A549 (cell line): ENCODE measurements at places on chromosomes 11 and 22. TPM values are rescaled to one million over a fixed set of nuclear protein-coding genes. Genes with fewer than 3 reads are reported as not detected.

Gene SLC43A3
- 0.12 to 0.22 TPM (median 0.13 TPM) in 3 replicates for polyA plus RNA-seq

GRCh38 chr22:46797355-46797754, 34.9 kb downstream of the TBC1D22A start:
- peak; percentile 64 for DNase-seq

DNA sequence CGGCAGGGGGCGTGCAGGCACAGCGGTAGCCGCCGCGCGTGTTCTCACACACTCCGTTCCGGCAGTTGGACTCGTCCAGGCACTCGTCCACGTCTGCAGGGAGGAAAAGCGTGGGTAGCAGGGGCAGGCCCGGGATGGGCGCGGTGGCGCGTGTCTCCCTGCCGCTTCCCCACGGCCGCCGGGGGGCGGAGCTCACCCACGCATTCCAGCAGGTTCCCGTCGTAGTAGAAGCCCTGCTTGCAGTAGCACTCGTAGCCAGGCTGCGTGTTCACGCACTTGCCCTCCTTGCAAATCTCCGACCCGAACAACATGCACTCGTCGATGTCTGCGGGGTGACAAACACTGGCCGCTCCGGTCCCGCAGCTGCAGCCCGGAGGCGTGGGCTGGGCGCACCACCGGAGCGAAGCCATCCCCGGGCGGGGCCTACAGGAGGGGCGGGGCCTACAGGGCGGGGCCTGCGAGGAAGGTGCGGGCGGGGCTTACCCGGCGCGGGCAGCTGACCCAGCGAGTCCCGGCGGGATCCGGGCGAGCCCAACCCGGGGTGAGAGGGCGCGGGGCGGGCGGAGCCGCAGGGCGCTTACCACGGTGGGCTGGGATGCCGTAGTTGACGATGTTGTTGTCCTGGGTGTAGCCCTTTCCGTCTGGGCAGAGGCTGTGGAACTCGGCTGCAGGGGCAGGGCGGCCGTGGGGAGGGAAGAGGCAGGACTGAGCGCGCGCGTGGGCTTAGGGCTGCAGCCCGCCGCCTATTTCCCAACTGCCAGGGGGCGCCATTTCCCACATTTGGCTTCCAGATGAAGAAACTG, 15.6 kb downstream of the SCYL1 start:
- peak; percentile 90 for DNase-seq

DNA sequence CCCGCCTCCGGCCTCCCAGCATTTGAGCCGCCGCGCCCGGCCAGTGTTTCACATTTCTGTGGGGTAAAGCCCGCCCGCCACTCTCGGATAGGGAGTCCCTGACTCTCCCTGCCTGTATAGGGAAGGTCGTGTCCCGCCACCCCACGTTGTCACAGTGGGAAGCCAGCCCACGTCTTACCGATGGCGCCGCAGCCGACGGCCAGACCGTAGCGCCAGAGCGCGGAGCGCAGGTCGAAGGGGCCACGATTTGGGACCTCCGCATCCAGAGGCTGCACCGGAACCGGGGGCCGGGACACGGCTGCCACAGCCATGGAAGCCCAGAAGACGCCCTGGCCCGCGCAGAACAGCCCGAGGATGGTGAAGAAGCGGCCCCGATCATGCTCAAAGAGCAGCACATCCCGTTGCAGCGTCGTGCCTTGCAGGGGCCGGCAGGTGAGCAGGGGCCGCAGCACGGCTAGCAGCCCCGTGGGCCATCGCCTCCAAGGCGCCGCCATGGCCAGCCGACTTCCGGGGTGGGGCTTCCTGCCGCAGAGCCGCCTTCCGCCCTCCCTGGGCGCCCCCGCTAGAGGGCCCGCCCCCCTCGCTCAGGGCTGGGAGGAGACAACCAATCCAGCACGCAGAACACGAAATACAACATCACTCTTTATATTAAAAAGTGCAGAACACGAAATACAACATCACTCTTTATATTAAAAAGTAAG, at the start of gene TMEM223:
TMEM223 (minus strand) TSS at position 506 of the 701 bp plus-strand sequence; CDS start at position 494, 12 bp downstream.
- DNase-seq = peak; percentile 79

DNA sequence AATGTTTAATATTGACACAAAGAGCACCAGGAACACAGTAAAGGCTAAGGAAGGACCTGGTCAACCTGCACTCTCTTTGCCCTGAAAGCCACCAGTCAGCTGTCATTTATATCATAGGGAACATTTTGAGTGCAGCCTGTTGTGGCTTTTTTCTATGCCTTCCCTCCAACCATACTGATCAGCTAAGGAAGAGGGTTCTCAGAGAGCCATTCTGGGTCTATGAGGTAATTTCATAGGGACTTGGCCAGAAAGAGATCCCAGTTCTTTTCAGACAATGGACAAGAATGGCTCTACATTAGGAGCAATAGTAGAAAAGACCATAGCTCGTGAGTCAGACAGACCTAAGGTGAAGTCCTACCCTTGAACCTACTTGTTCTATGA, 132.8 kb downstream of the CCDC34 start:
- DNase-seq = no peak

Gene CLNS1A
- 165 to 182 TPM (median 173 TPM) in 3 replicates for polyA plus RNA-seq

DNA sequence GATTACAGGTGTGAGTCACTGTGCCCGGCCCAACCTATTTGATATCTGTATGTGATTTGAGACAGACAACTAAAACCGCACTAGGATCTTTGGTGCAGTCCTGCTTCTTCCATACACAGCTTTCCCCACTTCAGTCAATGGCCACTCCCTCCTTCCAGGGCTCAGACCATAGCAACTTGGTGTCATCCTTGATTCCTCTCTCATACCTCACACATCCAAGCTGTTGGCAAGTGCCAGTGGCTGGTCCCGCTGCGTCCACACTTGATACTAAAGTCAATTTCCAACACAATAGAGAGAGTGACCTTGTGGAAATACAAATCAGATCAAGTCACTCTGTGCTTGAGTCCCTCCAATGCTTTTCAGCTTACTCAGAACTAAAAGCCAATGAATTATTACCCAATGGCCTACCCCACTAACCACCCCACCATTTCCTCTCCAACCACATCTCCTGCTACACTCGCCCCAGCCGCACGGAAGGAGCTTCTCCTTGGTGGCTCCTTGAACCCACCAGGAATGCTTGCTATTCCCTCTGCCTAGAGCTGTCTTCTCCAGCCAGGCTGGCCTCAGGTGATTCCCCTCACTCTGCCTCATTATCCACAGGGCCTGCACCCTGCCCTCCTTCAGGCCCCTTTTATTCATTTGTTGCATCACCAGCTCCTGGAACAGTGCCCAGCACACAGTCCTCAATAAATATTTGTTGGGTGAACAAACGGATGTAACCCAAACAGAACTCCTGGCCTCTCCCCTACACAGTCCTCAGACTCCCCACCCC, 12.9 kb downstream of the ABTB2 start:
- peak; percentile 90 for DNase-seq

Gene SDHAF2
- polyA plus RNA-seq = 43.1 to 44.4 TPM (median 43.8 TPM) in 3 replicates

DNA sequence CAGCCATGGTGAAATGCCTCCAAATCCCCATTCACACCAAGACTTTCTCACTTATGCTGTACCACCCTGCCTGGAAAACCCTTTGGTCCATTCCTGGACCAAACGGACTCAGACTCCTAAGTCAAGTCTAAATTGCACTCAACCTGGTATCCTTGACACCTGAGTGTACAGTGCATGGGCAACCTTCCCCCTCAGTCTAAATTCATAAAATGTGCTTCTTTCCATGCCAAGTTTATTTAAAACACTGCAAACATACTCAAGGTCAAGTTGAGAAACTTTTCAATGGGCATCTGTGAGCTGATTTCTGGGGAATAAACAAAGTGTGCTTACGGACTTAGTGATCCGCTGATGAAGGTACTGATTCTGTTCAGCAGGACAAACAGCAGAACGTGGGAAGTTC, 26.4 kb downstream of the HIRA start:
- DNase-seq = no peak

Gene MS4A6E
- polyA plus RNA-seq = not detected in 3 replicates

- DNase-seq = peak; percentile 27
Observed at GRCh38 chr11:70466154-70466553, 67.8 kb downstream of the CTTN start.

Gene C11orf86
- polyA plus RNA-seq = 39.7 to 59.6 TPM (median 56.4 TPM) in 3 replicates

- no peak for DNase-seq
Observed at GRCh38 chr11:93936460-93936859, 84.7 kb upstream of the HEPHL1 start.

- no peak for DNase-seq
Observed at GRCh38 chr11:117851106-117851505, 25.4 kb downstream of the FXYD6 start.

GRCh38 chr11:35236667-35237003, 97.7 kb downstream of the CD44 start:
- DNase-seq = no peak

- DNase-seq = no peak
Observed at GRCh38 chr11:126499131-126499752, 143.8 kb downstream of the ST3GAL4 start.

GRCh38 chr11:57356268-57356667, 18.1 kb downstream of the P2RX3 start:
- DNase-seq = no peak

GRCh38 chr11:35944503-35945136, 758 bp downstream of the LDLRAD3 start:
- DNase-seq = no peak

Gene SCGB1D2
- polyA plus RNA-seq = not detected in 3 replicates

Gene SOX10
- polyA plus RNA-seq = not detected in 3 replicates

GRCh38 chr11:131908316-131908715, 537.9 kb downstream of the NTM start:
- DNase-seq = no peak

GRCh38 chr11:73907191-73907590, 30.4 kb downstream of the PAAF1 start:
- peak; percentile 75 for DNase-seq

Gene SMC1B
- polyA plus RNA-seq = 0.03 TPM in 1 of 3 replicates, not detected in the others

Gene C1QTNF4
- polyA plus RNA-seq = not detected in 3 replicates

Gene SEPTIN3
- polyA plus RNA-seq = 0.84 to 1.3 TPM (median 1.1 TPM) in 3 replicates

DNA sequence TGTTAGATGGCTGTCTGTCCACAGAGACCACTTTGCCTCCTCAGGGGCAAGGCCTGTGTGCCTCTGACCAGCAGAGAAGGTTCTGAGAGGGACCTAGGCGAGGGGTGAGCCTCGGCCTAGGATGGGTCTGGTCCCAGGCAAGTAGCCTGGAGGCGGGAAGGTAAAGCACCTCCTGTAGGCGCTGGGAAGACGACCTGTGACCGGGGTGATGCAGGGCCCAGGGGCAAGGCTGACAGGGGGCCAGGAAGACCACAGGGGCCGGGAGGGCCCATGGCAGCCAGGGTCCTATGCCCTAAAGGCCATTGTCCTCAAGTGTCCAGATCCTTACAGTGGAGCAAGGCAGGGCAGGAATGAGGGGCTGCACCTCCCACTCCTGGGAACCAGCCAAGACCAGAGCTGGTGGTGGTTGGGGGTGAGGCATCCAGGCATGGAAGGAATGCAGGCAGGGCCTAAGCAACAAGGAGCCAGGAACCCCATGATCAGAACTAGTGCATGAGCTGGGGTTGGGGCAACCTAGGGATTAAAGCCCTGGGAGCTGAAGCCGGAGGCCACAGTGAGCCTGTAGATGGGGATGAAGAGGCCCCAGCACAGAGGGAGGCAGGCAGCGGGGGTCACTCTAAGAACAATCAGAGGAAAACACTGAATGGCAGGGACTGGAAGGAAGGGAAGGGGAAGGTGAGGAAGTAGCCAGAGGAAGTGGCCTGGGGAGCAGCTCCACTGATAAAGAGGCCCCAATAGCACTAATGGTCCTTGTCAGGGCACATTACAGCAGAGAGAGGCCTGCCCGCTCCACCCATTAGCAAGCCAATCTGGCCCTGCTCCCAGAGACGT, 32.9 kb upstream of the KLHL35 start:
- no peak for DNase-seq

Gene SYT12
- 6.6 to 10.6 TPM (median 9.6 TPM) in 3 replicates for polyA plus RNA-seq

Gene SLC37A2
- 0.07 to 0.14 TPM (median 0.08 TPM) in 3 replicates for polyA plus RNA-seq

DNA sequence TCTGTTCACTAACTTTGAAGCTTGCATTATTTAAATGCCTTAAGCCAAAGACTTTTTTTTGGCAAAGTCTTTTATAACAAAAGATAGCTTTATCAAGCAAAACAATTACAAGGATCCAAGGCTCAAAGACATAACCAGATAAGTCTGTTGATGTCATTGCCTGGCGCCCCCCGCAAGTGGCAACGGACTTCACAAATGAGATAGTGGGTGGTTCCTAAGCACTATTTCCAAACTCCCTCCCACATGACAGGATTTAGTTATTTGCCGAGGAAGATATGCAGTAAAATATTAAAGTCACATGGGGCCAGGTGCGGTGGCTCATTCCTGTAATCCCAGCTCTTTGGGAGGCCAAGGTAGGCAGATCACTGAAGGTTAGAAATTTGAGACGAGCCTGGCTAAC, 194.2 kb upstream of the DDI1 start:
- DNase-seq = no peak

DNA sequence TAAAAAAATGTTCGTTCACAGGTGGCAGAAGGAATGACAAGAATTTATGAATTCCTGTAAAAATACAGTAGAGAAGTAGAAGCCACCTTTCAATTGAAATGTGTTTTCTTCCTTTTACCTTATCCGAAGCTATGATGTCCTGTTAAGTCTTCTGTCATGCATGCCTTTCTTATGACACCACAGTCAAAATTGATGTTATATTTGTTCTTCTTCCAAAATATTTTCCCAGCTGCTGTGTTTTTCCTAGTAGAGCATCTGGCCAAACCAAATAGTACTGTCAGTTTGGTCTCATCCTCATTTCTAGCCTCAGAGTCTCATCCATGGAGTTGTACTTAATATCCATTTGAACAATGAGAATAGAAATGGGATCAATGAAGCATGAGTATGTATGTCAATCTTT, 206.1 kb downstream of the PGR start:
- DNase-seq = no peak

DNA sequence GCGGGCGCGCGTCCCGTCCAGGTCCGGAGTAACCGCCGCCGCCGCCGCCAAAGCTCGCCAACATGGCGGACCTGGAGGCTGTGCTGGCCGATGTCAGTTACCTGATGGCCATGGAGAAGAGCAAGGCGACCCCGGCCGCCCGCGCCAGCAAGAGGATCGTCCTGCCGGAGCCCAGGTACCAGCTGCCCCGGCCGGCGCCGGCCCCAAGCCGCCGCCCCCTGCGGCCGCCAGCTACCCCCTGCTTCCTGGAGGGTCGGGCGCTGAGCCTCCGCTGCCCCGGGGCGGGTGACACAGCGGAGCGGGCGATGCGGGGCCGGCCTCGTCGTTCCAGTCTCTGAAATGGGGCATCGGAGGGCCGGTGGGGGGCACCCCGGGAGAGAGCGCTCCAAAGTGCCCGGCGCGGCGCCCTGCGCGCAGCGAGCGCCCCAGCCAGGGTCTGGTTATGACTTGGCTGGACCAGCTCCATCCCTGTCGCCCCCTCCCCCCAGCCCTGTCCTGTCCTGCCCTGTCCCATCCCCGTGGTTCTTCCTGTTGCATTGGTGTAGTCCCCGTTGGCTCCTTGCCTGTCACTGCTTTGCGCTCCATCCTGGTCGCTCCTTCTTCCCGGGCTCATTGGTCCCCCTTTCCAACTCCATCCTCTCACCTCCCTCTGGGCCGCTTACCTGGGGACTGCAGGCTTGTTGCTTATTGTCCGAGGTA, 653 bp downstream of the GRK3 start:
- DNase-seq = peak; percentile 3

- no peak for DNase-seq
Observed at GRCh38 chr11:28472904-28473303, 364.7 kb downstream of the METTL15 start.

Gene MUS81
- polyA plus RNA-seq = 33.4 to 34.9 TPM (median 34.2 TPM) in 3 replicates

Gene CASP12
- not detected in 3 replicates for polyA plus RNA-seq

- DNase-seq = no peak
Observed at GRCh38 chr11:80958987-80959386, 1518.2 kb upstream of the TENM4 start.

Gene PTPRCAP
- 0.25 to 0.56 TPM (median 0.36 TPM) in 3 replicates for polyA plus RNA-seq

GRCh38 chr11:130892861-130893260, 23.4 kb downstream of the SNX19 start:
- no peak for DNase-seq
